Memory B cell (primary cell): ENCODE measurements at places on chromosomes 5 and 9.

DNA sequence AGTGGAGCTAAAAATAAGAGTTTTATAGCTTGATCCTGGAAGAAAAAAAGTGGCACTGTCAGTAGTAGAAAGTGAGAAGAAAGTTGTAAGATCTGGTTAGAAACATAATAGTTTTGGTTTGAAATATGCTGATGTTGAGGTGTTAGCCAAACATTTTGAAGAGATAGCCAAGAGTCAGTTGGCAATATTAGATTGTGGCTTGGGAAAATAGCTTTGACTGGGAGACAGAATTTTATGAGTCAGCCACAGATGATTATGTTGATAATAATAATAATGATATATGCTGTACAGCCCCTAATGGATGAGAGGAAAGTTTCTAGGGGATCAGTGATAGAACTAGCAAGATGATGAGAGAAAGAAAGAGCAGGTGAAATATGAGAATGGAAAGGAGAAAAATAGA is 12.4 kb upstream of the CDH18 start:
- no peaks in the 10 kb centered on the region for H3K27me3 ChIP-seq
- no peaks in the 10 kb centered on the region for H3K36me3 ChIP-seq
- no peak for DNase-seq
- no peak overlapping the region for H3K27ac ChIP-seq
- no peak overlapping the region for H3K4me3 ChIP-seq

DNA sequence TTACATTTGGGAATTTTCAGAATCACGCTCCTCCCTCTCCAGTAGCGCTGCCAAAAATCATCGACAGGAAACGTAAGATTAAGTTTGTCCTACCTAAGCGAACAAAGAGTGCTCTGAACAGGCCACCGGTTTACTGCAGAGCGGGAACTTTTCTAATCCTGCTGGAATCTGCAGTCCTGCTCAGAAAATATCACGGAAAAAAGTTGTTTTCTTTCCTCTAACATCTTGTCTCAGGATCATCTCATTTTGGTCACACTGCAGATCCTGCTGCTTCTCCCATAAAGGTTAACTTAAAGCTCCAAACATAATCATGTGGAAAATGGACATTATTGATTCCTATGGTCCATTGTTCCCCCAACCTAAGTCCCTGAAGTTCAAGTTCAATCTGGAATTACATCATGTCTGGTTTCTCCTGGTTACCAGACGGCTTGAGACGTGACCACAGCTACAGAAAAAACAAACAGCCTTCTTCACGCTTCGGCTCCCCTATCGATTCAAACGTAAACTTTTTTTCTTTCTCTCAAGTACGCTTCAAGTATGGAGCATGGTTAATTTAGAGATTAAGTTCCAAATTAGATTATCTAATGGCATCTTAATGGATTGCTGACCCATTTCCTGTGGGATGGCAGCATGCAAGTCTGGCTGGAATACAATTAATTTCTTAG is 217.6 kb downstream of the NFIB start:
- H3K27me3 ChIP-seq: no peaks in the 10 kb centered on the region
- H3K36me3 ChIP-seq: no peaks in the 10 kb centered on the region
- H3K4me3 ChIP-seq: no peak overlapping the region

GRCh38 chr5:139385061-139386049 is 2.3 kb upstream of the SLC23A1 start:
- H3K36me3 ChIP-seq: peaks cover 1% of the 10 kb centered on the region
- peaks cover 54% of the 10 kb centered on the region for H3K4me1 ChIP-seq
- no peaks in the 10 kb centered on the region for H3K27me3 ChIP-seq
- peak overlapping the region; percentile 58 for H3K4me3 ChIP-seq
- no peak for DNase-seq

- no peak for DNase-seq
- H3K4me1 ChIP-seq: peaks cover 35% of the 10 kb centered on the region
Observed at GRCh38 chr9:6631207-6631512, 14.4 kb downstream of the GLDC start.

- H3K4me3 ChIP-seq: no peak overlapping the region
- no peaks in the 10 kb centered on the region for H3K4me1 ChIP-seq
- no peaks in the 10 kb centered on the region for H3K36me3 ChIP-seq
Observed at GRCh38 chr9:120137186-120137840, 442.7 kb downstream of the CDK5RAP2 start.

- no peaks in the 10 kb centered on the region for H3K27me3 ChIP-seq
- H3K27ac ChIP-seq: no peak overlapping the region
- no peak overlapping the region for H3K4me3 ChIP-seq
- no peak for DNase-seq
- H3K4me1 ChIP-seq: no peaks in the 10 kb centered on the region
- H3K36me3 ChIP-seq: peaks cover 31% of the 10 kb centered on the region
Observed at GRCh38 chr5:116442095-116442534, 132.5 kb downstream of the SEMA6A start.

DNA sequence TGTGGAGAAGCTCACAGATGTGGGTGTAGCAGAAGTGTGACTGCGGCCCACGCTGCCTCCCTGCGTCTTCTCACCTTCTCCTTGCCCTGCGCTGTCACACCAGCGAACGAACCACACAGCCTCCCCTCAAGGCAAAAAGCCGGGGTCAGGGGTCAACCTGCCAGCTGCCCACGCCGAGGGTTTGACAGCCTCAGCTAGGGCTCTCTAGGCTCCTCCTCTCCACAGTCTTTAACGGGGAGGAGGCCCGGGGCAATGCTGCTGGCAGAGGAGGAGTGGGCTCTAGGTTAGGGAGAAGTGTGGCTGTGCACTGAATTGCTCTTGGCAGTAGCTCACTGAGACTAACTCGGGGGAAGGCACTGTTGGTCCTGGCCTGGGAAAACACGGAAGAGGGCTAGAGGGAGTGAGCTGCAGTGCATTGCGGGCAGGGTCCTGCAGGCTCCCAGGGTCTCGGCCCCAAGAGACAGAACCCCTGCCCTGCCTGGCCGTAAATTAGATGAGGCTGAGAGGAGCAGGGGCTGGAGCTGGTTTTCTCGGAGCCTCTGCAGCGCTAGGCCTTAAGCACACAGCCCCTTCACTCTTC is 4.2 kb upstream of the TRIM52 start:
- no peak for DNase-seq
- H3K4me3 ChIP-seq: no peak overlapping the region
- no peak overlapping the region for H3K27ac ChIP-seq
- H3K36me3 ChIP-seq: peaks cover 9% of the 10 kb centered on the region

DNA sequence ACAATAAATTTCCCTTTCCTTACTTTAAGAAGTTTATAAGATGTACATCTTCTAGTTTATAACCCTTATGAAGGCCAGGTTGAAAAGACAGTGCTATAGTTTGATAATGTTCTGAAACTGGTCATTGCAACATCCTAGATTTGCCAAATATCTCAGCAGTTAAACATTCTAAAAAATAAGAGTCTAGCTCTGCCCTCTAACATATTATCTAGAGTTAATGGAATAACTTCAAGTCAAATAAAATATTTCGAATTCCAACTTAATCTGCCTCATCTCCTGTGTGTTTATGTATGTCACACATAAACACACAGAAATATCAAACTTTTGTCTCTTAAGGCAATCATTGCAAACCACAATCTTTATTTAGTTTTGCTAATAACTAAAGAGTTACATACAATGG is 796.6 kb downstream of the TLE1 start:
- H3K27ac ChIP-seq: no peak overlapping the region
- no peaks in the 10 kb centered on the region for H3K27me3 ChIP-seq
- no peak overlapping the region for H3K4me3 ChIP-seq
- H3K4me1 ChIP-seq: no peaks in the 10 kb centered on the region
- no peaks in the 10 kb centered on the region for H3K36me3 ChIP-seq

DNA sequence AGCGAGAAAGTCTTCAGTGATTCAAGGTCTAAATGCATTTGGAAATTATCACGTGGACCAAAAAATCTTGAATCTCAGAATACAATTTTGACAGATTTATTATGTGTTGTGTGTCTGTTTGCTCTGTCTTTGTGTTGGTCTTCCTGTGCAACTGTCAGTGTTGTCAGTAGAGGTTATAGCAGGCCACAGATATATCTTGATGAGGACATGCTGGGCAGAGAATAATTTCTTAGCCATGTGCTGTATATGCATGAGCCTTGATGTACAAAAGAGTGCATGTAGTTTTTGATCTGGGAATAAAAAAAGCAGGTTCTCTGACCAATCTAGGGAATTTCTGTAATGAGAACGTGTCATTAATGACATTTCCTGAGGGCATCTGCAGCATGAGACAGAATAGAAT is 57.6 kb downstream of the ZSWIM6 start:
- DNase-seq: no peak
- peaks cover 6% of the 10 kb centered on the region for H3K36me3 ChIP-seq
- peaks cover 9% of the 10 kb centered on the region for H3K4me1 ChIP-seq

GRCh38 chr9:126699401-126699881 is 85.7 kb downstream of the LMX1B start:
- H3K36me3 ChIP-seq: no peaks in the 10 kb centered on the region
- no peak for DNase-seq
- H3K4me3 ChIP-seq: no peak overlapping the region
- no peak overlapping the region for H3K27ac ChIP-seq
- H3K4me1 ChIP-seq: peaks cover 3% of the 10 kb centered on the region

GRCh38 chr5:161406880-161407279 is 139.6 kb downstream of the GABRB2 start:
- no peak overlapping the region for H3K27ac ChIP-seq
- no peak for DNase-seq
- H3K27me3 ChIP-seq: no peaks in the 10 kb centered on the region
- H3K4me3 ChIP-seq: no peak overlapping the region
- H3K4me1 ChIP-seq: no peaks in the 10 kb centered on the region
